Endodermal cell (in vitro differentiated cells): ENCODE measurements at places on chromosomes 2 and 18.
A peak's percentile ranks its signal among the peaks of the same experiment; 100 is the strongest.

- DNase-seq, result no peak
Observed at GRCh38 chr2:241739651-241740050, 5.2 kb downstream of the D2HGDH start.

- no peak for DNase-seq
Observed at GRCh38 chr2:209613649-209614305, 157.9 kb upstream of the UNC80 start.

- no peak for DNase-seq
Observed at GRCh38 chr2:239339726-239340601, 60.9 kb downstream of the HDAC4 start.

GRCh38 chr2:215748446-215748845 lies 264.9 kb downstream of the MREG start:
- no peak for DNase-seq

DNA sequence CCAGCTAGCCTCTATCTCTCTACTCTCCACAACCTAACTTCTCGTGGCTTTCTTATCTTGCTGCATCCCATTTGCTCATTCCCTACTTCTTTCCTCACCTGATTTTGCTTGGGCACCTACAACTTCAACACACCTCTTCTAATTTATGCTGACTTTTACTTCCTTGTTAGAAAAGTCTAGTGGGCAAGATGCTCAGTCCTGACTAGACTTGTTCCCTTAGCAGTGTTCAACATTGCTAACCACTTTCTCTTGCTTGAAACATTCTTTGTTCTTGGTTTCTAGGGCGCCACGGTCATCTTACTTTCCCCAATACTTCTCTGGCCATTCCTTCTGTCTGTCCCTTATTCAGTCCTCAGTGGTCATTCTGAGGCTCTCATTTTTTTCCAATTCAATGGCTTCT lies 454.7 kb upstream of the CWC22 start:
- DNase-seq, result no peak

DNA sequence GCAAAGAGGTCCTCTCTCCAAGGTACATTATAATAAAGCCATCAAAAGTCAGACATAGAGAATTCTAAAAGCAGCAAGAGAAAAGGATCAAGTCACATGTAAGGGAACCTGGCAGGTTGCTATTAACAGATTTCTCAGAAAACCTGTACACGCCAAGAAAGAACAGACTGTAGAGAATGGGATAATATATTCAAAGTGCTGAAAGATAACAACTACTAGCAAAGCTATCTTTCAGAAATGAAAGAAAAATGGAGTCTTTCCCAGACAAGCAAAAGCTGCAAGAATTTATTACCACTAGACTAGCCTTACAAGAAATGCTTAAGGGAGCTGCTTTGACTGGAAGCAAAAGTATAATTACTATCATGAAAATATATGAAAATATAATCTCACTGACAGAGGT lies 81.5 kb downstream of the PTPN2 start:
- DNase-seq, result no peak

DNA sequence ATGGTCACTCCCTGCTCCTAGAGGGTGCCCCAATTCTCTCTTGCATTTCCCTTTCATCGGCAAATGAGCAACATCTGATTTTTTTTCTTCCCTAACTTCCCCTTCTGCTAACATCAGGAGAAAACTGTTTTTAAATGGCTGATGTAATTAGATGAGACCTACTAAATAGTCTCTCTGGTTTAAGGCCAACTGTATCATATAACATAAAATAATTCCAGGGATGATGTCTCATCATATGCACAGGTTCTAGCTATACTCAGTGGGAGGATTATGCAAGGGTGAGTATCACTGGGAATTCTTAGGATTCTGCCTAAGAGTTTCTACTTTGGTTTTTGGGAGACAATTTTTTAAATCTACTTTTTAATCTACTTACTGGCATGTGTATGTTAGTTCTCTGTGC lies 193.4 kb downstream of the PARD3B start:
- no peak for DNase-seq

GRCh38 chr2:232521959-232522622 lies 1.9 kb downstream of the PRSS56 start:
- DNase-seq, result peak; percentile 85

DNA sequence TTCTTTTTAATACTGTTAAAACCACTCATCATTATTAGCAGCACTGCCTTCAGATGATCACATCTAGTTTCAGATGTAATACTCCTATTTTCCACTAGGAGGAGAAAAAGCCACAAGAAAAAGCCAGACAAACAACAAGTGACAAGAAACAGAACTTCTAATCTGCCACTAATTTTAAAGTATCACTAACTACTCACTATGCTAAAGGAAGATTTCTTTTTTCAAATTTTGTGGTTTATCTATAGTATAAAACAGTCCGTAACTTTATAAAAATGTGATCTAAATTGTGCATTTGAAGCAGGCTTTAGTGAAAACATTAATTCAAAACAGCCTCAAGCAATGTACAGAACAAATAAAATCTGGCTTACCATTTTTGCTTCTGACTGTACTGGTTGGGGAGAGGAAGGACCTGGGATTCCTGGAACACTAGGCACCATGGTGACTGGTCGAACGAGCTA lies 56.8 kb downstream of the ATF2 start:
- DNase-seq, result no peak

DNA sequence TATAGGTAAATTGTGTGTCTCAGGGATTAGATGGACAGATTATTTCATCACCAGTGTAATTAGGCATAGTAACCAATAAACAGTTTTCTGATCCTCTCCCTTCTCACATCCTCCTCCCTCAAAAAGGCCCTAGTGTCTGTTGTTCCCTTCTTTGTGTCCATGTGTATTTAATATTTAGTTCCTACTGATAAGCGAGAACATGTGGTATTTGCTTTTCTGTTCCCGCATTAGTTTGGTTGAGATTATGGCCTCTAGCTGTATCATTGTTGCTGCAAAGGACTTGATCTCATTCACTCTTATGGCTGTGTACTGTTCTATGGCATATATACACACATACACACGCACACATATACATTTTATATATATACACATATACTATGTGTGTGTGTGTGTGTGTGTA lies 866.2 kb downstream of the CCDC85A start:
- DNase-seq, result no peak

DNA sequence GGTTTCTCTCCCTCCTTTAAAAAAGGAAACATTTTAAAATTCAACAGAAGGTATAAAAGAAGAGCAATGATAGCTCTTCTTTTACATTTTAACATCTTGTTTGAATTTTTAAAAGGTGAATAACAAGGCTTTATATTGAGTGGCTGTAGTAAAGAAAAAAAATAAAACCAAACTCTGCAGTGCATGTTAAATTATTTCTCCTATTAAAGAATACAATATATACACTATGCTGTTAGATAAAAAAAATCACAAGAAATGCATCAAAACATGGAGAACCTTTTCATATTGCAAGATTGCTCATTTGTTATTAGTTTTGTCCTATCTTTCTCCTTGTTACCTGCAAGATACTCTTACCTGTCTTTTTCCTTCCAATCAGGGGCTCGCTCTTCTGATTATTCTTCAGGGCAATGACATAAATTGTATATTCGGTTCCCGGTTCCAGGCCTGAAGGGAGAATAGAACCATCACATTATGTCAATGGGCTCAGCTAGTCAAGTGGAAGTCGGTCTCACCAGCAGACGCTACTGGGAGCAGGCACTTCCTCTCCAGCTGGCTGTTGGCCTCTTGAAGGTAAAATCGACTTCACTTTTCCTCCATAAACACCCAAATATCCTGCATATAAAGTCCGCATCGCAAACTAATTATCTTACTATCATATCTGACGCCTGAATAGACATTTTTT lies 61.2 kb downstream of the ATIC start:
- DNase-seq, result no peak

DNA sequence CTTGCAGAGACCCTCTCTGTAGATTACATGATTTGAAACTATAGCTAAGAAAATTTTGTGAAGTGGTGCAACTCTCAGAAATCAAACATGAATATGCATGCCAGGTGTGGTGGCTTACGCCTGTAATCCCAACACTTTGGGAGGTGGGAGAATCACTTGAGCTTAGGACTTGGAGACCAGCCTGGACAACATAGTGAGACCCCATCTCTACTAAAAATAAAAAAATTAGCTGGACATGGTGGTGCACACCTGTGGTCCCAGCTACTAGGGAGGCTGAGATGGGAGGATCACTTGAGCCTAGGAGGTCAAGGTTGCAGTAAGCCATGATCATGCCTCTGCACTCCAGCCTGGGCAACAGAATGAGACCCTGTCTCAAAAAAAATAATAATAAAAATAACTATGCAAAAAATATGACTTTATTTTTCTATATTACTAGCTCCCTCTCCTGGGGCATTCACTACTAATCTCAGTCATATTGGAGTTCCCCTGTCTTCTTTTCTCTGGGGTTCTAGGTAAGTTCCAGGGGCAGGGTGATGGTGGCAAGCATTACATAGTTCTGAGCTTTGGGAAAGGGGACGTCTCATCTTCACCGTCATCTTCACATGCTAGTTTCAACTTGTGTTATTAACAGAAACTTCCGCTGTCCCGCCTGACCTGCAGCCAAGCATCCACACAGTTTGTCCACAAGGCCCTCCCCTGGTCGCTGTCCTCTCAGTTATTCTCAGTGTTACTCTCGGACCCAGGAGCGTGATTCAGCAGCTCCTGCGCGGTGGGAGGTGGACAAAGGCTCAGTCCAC lies 96.8 kb upstream of the MBOAT2 start:
- DNase-seq, result no peak

DNA sequence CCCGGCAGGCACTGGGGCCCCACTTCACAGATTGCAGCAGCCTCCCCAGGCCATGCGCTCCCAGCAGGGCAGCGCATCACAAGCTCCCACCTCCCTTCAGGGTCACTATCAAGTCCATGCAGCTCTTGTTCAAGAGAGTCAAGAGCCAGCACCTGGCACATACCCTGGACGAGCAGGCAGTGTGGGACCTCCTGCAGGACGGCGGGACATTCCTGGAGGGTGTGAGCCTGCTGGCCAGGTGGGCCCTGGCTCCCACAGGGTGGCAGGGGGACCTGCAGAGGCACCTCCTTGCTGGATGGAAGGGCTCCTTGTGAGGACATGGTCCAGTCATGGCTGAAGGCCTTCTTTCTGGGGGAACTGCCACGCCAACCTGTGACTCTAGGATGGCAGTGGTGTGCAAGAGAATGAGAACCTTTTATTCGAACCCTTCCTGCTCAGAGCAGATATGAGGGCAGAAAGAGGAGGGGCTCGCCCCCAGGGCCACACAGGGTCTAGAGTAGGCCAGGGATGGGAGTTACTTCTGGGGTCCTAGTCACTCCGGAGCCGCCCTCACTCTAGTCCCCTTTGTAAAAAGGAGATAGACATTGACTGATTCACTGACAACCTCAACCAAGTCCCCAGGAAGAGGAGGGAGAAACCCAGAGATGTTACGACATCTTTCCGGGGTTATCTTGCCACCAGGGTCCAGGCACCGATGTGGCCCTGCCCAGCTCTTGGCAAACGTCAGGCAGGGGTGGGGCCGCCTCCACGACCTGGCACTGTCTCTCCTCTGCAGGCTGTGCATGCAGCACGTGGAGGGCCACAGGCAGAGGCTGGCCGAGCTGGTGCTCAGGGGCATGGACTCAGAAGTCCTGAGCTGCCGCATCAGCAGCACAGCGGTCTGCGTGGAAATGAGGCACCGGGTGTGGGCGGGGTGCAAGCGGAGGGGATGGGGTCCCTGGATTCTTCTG lies 31.3 kb downstream of the HJURP start:
- DNase-seq, result peak; percentile 21

DNA sequence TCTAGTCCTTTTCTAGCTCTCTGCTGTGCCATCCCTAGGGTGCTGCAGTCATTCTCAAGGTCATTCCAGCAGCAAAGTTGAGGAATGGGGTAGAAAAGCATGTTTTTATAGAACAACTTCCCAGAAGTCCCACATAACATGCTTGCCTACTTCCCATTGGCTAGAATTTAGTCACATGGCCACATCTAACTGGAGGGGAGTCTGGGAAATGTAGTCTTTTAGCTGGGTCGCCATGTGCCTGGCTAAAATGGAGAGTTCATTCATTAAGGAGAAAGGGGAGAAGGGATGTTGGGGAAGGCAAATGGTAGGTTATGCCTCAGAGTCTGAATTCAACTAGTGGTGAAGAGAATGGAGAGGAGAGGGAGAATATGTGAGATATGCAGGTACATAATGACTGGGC lies 85.7 kb downstream of the SLC4A3 start:
- no peak for DNase-seq

DNA sequence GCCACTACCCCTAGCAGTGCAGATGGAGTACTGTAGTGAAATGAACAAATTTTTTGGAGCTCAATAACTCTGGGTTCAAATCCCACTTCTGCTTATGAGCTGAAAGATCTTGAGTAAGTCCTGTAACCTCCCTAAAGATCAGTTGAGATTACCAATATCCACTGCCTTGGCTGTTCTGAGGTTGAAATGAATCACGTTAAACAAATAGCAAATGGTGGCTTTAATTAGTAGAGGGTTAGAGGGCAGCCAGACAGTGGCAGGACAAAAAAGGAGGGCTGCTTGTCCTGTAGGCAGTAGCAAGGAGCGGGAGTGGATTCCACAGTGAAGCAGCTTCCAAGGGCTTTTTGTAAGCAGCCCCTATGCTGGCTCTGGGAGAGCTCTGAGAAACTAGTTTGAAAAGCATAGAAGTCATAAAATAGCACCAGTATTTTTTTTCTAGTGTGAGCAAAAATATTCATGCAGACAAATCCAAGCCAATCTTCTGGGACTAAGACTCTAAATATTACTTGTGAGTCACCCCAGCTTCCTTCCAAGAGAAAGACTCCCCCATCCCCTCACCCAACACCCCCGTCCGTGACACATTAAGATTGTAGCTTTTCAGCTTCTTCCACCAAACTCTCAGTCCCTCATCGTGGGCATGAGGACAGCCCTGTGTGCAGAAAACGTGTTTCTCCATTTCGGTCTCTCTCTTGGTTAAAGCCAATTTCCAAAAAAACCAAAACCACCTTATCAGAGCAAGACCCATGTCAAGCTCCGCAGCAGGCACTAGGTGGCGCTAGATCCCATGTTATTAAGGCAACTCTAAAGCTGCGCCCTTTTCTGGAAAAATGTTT lies 123.5 kb upstream of the LGALSL start:
- DNase-seq, result peak; percentile 93

GRCh38 chr18:55264108-55264507 lies 304.8 kb upstream of the CCDC68 start:
- DNase-seq, result no peak

- no peak for DNase-seq
Observed at GRCh38 chr18:64639536-64639935, 490.6 kb upstream of the LINC00305 start.

GRCh38 chr2:240927390-240927781 lies 21.2 kb downstream of the CROCC2 start:
- DNase-seq, result no peak

DNA sequence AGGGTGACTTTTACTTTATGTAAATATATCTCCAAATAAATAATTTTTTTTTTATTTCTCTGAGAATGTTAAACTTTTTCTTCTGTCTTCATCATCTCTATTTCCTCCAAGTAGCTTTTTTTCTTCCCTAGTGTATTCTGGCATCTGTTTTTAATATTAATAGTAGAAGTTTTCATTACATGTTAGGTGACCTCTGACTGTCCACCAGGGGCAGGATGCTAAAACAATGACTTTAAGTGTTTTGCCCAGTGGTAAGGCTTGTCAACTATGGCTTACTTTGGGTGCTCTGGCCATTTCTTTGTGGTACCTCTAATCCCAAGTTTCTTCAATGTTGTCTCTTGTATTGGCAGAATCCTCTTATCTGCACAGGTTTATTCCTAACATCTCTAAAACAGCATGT lies 127.1 kb downstream of the SRBD1 start:
- no peak for DNase-seq
